SW 1271 (cell line): ENCODE measurements at places on chromosomes 11 and 22.

DNA sequence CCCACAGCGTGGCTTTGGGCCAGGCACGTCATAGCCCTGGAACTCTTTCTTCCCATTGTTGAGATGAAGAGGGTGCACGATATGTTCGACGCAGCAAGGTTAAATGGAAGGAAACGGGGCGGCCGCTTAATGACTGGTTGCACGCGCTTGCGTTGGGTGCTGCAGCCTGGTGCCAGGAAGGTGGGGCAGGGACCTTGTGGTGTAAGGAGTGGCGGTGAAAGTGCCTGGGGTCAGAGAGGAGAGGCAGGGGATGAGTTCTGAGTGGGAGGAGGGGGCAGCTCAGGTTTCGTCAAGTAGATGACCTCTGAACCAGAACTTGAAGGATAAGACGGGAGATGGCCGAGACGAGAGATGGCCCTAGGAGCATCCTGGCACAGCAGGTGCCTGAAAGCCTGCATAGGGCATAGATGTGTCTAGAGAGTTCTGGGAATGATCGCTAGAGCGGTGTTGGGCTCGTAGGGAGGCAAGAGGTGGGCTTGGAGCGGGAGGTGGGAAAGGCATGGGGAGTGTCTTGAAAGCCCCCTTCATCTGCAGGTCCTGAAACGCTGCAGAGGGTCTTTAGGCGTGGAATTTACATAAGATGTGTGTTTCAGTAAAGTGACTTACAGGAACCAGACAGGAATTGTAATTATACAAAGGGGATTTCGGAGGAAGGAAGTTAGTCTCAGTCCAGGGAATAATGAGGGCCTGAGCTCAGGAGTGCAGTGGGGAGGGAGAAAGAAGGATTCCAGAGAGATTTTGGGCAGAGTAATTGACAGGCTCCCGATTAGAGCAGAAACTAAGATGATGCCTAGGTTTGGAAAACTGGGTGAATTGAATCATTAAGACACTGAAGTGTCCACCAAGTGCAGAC, 43.2 kb upstream of the CLDN5 start:
- DNase-seq, result no peak

GRCh38 chr11:1473786-1474185, 12.8 kb downstream of the MOB2 start:
- no peak for DNase-seq

GRCh38 chr11:1656061-1656441, 26.5 kb downstream of the KRTAP5-5 start:
- DNase-seq, result no peak

- no peak for DNase-seq
Measured at GRCh38 chr11:119532551-119532950, 109.6 kb upstream of the THY1 start.

DNA sequence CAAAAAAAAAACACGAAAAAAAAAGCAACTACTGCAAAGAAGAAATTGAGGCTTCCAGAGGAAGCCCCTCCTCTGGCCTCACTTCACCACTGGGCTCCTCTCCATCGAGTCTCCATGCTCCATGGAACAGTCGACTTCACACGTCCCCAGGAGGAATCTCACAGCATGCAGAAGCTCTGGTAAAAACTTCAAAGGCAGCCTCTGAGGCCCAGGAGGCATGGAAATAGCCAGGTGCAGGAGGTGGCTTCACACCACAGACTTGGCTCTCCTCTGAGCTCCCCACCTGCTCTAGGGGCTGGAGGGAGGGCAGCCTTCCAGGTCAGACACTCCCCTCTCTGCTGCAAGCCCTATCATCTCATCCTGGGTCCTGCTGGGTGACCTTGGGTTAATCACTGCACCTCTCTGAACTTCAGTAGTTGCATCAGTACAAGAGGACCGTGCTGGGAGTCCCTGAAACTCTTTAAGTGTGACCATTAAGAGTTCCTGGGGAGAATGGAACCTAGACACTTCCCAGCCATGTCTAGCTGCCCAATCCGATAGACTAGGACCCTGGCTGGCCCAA, 8.2 kb downstream of the PDE2A start:
- DNase-seq, result no peak

DNA sequence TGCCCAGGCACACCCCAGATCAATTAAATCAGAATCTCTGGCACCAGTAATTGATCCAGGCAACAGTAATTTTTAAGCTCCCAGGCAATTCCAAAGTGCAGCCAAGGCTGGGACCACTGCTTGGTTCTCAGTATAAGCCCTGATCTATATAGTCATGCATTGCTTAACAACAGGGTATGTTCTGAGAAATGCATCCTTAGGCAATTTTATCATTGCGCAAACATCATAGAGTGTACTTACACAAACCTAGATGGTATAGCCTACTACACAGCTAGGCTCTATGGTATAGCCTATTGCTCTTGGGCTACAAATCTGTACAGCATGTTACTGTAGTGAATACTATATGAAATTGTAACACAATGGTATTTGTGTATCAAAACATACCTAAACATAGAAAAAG, 651 bp upstream of the C11orf42 start:
- DNase-seq, result no peak

- DNase-seq, result no peak
Measured at GRCh38 chr11:117468888-117469287, 141.2 kb downstream of the CEP164 start.

DNA sequence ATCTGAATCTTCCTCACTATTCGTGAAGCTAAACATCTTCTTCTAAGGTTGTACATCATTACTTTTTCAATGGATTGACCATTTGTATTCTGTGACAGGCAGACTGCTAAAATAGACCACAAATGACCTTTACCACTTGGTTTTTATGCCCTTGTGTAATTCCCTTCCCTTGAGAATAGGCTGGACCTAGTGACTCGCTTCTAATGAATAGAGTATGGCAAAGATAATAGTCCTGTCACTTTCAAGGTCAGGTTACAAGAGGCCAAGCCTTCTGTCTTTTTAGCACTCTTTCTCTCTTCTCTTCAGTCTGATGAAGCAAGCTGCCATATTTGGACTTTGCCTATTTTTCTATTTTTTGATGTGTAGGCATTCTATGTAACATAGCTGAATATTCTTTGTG, 492.9 kb downstream of the SOX6 start:
- no peak for DNase-seq

- DNase-seq, result no peak
Measured at GRCh38 chr11:33160136-33160535, 1.1 kb downstream of the CSTF3 start.

DNA sequence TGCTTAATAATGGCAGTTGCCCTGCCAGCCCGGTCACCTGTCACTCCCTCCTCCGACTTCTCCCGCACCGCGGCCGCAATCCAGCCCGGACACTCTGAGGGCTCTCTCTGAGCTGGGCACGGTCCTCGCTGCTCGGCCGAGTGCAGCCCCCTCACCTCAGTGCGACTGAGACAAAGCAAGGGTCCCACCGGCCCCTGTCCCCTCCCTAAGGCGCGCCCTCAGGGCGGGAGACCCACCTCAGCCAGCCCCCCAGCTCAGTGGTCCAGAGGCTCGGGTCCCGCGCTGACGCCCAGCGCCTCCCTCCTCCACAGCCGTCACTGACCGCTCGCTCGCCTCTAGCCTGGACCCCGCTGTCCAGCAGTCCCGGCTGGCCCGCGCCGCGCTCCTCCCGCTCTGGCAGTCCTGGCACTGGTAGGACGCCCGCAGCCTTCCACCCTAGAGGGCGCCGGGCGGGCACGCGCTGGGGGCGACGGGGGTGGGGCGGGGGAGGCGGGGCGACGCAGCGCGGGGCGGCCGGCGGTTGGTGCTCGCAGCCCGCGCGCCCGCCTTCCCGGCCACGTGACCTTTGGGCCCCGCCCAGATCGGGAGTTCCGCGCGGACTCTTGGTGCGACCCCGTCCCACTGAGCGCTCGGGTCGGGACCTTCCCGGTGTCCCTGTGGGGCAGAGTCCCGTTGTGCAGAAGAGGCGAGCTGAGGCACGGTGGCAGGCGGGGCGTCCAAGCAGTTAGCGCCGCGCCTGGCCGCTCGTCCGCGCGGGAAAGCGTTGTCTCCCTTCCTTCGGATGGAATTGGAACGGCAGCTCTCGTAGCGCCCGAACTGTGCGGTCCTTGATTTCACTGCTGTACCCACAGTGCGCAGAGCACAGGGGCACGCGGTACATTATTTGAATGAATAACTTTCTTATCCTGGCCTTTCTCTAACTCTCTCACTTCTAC, 7.8 kb upstream of the L3MBTL2 start:
- peak; percentile 57 for DNase-seq

GRCh38 chr11:19574916-19575315, 137.7 kb upstream of the NAV2 start:
- DNase-seq, result no peak

DNA sequence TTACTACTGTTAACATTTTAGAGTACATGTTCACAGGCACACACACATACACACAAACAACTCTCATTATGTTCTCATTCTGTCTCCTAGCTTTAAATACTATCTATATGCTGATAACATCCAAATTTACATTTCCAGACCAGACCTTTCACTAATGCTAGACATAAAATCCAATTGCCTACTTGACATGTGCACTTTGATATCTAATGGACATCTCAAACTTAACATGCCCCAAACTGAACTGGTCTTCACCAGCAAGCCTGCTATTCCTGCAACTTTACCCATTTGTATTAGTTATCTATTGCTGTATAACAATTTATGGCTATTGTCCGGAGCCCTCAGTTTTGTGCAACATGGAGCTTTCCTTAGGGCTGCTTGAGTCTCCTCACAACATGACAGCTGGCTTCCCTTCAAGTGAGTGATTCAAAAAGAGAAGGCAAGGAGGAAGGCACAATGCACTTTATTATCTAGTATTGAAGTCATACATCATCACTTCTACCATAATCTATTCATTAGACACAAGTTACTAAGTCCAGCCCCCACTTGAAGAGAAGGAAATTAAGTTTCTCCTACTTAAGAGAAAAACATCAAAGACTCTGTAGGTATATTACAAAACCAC, 3.0 kb downstream of the SLC36A4 start:
- DNase-seq, result no peak

DNA sequence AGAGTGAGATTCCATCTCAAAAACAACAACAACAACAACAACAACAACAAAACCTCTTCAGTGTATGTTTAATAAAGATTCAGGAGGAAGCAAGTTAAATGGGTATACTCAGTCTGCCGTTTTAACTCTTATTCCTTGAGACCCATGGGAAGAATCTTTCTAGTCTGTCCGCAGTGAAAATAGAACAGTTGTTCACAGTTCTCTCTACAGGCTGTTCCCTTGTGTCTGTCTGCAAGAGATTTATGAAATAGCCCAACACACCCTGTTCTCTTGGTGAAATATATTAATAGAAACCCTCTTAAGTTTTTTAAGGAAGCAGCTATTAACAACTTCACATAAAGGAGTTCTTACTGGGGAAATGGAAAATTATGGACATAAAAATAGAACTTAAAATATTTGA, 682.2 kb upstream of the RAG2 start:
- DNase-seq, result no peak

DNA sequence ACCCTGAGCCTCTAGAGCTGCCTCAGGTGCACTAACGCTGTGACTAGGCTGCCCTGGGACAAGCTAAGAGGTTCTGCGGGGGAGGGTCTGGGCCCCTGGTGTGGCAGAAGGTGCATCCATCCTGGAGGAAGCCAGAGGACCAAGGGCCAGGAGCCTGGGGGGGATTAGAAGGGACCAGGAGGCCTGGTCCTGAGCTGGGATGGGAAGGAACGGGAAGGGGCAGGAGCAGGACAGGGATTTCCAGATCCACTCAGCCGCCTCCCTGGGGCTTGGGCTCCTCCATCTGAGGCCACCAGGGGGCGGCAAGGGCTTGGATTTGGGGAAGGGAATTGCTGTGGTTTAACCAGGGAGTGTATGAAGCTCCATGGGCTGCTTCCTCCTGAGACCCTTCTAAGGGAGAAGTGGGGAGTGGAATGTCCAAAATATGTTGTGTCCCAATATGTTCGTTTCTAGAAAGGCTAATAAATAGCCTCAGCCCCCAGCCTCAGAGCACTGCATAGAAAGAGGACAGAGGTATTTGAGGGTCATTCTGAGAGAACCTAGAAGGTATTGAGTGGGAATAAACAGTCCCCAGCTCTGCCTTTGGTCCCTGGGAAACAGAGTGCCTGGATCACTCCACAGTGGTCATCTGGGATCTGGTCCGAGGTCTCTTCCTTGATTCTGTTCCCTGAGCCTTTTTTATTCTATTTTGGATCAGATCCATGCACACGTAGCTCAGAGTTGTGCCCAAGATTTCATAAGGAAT, 17.4 kb upstream of the PRAME start:
- peak; percentile 23 for DNase-seq

DNA sequence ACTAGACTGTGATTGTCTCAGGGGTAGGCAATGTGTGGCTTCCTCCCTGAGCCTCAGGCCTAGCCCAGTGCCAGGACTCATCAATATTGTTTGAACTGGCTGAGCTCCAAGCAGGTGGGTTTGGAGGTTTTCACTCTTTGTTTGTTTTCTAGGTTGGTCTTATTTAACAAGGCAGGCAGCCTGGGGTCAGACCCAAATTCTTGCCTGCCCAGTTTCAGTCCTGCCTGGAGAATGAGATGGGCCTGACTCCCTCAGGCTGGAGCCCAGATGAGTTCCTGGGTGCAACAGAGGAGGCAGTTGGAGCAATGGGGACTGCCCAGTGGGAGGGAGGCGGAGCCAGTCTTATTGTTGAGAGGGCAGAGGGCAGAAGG, 28.3 kb upstream of the TP53I11 start:
- DNase-seq, result no peak

DNA sequence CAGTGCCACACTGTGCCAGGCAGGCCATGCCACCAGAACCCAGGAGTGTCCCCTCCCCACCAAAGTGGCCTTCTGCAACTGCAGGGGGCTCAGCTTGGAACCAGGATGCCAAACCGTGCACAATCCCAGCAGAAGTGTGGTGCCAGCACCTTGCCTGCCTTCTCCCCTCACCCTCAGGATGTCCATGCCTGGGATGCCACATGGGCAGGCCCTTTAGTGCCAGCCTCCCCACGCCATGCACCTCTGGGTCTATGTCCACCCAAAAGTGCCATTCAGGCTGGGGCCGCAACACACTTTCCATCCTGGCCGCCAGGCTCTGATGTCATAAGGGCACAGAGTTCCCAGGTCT, 8.7 kb upstream of the TBC1D22A start:
- DNase-seq, result no peak

DNA sequence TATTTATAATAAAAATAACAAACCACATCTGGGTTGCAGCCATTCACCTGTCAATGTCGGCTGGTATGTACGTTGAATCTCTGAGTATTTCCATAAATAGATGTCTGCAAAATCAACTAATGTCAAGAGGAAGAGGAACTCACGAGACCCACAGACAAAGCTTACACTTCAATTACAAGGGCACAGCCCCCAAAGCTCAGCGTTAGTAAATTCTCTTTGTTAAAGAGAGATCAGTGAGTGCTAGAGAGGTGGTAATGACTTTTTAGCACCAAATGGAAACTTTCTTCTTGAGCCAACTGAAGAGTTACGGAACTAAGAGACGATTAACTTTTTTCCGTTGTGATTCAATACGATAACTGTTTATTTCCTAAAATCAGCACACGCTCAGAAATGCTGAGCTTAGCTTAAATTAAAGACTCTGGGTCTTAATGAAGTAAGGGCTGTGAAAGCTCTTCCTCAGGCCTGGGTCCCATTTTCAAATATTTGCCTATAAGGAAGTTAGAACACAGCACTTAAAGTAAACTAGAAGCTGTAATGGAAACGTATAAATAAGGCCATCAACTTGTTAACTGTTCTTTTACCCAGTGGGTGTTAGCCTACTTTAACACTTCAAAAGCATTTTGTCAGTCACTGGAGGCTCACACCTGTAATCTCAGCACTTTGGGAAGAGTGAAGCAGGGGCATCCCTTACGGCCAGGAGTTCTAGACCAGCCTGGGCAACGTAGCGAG, 22.8 kb upstream of the TFIP11 start:
- DNase-seq, result no peak

GRCh38 chr11:86678296-86678695, 5.9 kb upstream of the ME3 start:
- DNase-seq, result no peak

- no peak for DNase-seq
Measured at GRCh38 chr11:129283141-129283540, 91.0 kb upstream of the ARHGAP32 start.
